ENCODE measurements at places on chromosomes 2 and 18.
A peak's percentile ranks its signal among the peaks of the same experiment; 100 is the strongest.

- DNase-seq = no peak
Observed at GRCh38 chr2:155980941-155981560, 351.5 kb downstream of the NR4A2 start.

- no peak for DNase-seq
Observed at GRCh38 chr2:139946690-139947089, 1166.5 kb upstream of the NXPH2 start.

GRCh38 chr18:42094875-42095274 lies 139.8 kb downstream of the PIK3C3 start:
- no peak for DNase-seq

GRCh38 chr2:64019083-64019974 lies at the start of gene VPS54:
TSS of gene VPS54 (minus strand) at chr2:64019428. CDS start at chr2:63983999, 35,429 bp downstream.
- DNase-seq = peak; percentile 57

DNA sequence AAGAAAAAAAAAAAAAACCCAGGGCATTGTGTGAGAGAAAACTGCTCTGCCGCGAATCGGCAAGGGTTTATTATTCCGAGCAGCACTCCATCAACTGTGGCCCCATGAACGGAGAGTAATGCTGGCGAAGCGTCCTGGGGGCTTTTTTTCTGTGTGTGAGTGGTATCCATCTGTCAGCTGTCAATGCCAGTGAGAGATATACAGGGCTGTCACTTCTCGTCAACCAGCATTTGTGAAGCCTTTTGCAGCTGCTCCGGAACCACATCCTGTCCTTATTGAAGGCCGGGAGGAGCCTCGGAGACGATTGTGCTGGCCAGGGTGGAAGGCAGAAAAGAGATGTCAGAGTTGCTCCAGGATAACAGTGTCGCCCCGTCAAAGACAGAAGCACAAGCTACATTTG lies 356.9 kb upstream of the SMIM21 start:
- peak; percentile 10 for DNase-seq
